ENCODE measurements at places on chromosomes 4 and X.

DNA sequence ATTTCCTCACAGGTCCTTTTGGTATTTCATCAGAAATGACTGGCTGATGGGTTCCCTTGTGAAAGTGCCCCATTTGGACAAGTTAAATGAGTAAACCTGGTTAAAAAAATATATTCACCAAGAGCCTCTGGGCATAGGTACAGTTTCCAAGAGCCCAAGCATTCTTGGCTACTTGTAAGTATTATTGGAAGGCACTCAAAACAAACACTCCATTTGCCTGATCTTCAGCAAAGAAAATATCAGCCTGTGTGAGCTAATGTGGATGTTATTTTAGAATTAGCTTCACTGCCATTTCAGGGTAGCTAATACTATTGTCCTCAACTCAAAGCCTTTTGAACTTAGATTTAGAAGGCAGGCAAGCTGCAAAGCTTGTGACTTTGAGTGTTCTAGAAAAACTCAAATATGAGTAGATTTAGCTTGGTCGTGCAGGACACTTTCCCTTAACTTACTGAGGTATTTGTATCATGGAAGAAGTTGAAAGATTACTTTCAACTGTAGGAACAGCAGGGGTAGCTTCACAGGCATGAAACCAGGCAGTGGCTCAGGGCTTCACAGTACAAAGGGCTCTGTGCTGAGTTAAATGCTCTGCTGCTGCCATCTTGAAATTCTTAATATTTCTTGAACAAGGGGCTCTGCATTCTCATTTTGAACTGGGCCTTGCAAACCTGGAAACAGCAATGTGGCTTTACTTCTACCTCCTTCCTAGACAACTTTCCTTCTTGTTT, 177.2 kb downstream of the AMELX start:
- no peak for DNase-seq

DNA sequence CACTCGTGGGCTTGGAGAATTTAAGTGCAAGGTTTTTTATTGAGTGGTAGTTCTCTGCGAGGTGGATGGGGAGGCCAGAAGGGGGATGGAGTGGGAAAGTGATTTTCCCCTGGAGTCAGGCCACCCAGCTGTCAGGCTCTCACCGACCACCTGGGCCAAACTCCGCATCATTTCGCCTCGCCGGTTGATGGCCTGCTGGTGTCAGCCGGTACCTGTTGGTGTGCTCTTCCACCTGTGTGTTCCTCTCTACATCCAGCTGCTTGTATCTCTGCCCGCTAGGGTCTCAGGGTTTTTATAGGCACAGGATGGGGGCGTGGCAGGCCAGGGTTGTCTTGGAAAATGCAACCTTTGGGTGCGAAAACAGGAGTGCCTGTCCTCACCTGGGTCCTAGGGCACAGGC, 200.9 kb downstream of the DACH2 start:
- DNase-seq: no peak

- no peak for DNase-seq
Measured at GRCh38 chr4:41473176-41473575, 64.8 kb upstream of the LIMCH1 start.

DNA sequence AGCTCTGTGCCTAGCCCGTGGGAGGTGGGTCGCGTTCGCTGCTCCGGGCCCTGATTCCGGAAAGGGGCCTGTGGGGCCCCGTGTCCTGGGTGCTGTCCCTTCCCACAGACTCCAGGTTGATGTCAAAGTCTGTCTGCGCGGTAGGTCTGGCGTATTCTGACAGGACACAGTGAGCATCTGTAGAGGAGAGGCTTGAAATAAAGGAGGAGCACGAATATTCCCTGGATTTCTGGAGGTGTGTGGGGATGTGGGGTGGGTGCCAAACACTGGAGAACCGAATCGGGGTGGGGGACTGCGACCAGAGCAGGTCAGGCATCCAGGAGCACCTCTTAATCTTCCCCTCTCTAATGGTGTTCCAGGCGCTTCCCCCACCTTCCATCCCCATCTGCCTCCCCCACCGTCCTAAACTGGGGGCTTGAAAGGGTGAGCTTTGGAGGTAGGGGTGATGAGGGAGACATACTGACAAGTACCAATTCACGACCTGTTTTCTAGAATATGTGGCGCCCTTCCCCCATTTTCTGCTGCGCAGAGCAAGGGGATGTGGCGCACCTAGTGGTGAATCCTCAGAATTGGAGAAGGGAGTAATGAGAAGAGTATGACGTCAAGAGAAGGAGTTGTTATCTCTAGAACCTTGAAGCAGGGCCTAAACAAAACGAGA, 877 bp downstream of the GPRASP1 start:
- DNase-seq: peak; percentile 19

GRCh38 chr4:30879855-30880598, 159.9 kb downstream of the PCDH7 start:
- no peak for DNase-seq

DNA sequence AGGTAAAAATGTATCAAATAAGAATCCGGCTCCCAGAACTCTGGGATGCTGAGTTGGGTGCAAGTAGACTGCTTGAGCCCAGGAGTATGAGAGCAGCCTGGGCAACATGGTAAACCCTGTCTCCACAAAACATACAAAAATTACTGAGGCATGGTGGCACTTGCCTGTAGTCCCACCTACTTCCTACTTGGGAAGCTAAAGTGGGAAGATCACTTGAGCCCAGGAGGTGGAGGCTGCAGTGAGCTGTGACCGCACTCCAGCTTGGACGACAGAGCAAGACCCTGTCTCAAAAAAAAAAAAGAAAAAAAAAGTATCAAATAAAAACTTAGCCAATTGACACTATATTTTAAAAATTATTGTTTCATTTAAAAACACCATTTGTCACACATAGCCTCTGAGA, 84.4 kb downstream of the FBXW7 start:
- no peak for DNase-seq

GRCh38 chr4:81966676-81967075, 407.1 kb downstream of the HNRNPD start:
- no peak for DNase-seq

DNA sequence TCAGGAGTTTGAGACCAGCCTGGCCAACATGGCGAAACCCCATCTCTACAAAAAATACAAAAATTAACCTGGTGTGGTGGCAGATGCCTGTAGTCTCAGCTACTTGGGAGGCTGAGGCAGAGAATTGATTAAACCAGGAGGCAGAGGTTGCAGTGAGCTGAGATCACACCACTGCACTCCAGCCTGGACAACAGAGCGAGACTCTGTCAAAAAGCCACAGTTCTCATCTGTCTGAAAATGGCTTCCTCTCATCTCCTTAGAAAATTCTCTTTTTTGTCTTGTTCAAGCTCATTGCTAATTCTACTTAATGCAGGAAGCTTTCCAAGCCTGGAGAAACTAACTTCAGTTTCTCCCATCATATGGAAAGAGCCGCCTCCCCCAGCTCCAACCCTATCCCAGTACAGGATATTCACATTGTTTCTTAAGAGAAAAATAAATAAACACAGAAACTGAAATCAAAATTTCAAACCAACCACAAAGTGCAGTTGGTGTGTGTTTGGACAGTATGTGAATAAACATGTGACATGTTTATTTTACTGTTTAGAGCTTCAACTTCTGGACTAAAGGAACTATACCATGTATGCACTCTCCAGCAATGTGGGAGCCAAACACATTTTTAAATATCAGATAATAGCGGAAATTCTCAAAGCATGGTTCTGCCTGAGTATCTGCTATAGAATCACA, 55.0 kb upstream of the GAB1 start:
- DNase-seq: no peak

- DNase-seq: no peak
Measured at GRCh38 chr4:176805155-176805554, 12.4 kb upstream of the VEGFC start.

DNA sequence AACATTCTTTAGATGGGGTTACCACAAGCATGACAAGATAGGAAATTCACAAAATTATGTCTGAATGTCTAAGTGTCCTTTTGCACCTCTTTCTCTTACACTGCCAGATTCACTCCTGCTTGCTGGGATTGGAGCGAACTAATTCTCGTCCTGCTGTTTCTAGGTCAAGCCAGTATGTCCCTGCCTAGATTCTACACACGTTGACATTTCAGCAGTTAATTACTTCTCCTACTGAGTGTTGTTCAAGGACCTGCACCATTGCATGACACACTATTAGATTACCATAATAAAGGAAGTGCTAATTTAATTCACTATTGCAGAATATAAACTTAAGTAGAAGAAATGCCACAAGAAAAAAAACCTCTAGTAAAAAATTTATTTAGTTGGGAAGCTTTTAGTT, 1911.7 kb downstream of the PCDH7 start:
- no peak for DNase-seq

GRCh38 chrX:36388901-36389300, 469.4 kb downstream of the CFAP47 start:
- DNase-seq: no peak

- no peak for DNase-seq
Measured at GRCh38 chr4:68951806-68952585, 392 bp upstream of the UGT2A3 start.

DNA sequence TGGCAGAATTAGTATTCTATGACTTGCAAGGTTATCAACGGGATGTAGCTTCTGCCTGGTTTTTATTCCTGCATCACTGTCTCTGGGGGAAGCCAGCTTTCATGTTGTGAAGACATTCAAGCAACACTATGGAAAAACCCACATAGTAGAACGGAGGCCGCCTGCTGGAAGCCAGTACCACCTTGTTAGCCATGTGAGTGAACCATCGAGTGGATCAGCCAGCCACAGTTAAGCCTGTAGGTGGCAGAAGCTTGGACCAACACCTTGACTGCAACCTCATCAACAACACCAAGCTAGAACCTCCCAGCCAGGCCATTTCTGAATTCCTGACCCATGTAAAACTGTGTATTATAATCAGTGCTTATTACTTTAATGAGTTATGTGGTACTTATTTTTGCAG, 538.2 kb downstream of the KCNIP4 start:
- DNase-seq: no peak

DNA sequence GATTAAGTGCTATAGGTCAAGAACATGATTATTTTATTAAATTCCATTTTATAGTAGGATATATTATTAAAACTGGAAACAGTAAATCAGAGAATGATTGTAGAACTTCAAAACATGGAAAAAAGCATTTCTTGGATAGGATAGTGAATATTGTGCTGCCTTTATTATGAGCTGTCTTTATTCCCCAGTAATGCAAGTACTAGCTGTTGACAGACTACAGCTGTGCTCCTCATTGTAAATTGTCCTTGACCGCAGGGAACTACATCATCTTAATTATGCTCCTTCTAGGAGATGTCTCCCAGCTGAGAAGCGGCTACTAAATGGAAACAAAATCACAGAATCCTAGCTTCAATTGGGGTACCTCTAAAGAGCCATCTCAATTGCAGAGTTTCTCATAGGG, 1457.2 kb upstream of the PCDH7 start:
- DNase-seq: no peak

- no peak for DNase-seq
Measured at GRCh38 chr4:53003959-53004358, 141.8 kb downstream of the RASL11B start.

DNA sequence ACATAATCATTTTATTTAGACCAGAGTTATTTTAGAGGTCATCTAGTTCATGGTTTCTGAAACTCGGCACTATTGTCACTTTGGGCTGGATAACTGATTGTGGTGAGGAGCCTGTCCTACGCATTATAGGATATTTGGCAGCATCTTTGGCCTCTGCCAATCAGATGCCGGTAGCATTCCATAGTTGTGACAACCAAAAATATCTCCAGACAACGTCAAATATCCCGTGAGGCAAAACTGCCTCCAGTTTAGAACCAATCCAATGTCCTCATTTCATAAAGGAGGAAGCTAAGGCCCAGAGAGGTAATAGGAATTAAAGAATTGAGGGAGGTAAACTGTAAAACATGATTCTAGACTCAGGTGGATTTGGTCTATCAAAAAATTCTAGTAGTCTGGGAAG, 6.1 kb downstream of the ZMAT1 start:
- no peak for DNase-seq

DNA sequence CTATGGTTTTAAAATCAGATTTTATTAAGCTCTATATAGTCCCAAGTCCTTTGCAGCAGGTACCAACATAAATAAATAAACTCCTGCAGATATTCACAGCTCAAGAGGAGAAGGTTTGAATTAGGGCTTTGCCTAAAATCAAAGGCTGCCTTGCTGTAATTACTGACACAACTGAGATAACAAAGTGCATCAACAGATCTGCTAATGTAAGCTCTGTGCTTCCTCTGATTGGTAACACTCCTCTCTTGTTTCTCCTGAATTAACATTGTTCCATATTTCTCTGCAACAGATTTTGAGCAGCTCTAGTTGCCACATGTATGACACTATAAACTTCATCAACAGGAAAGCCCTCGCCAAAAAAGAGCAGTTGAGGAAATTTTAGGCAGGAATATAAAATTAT, 193.6 kb downstream of the SLC39A8 start:
- DNase-seq: no peak

DNA sequence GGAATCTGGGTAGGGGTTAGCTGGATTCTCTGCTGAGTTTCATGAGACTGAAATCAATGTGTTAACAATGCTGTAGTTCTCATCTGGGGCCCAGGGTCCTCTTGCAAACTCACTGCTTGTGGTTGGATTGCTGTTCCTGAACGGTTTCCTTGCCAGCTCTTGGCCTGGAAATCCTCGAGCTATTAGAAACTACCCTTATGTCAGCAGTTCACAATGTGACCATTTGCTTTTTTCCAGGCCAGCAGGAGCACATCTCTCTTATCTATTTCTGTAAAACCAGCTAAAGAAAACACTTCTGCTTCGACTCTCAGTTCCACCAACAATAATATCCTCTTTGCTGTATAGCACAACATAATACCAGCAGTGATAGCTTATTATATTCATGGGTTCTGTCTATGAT, 140.1 kb upstream of the TRAM1L1 start:
- DNase-seq: no peak

DNA sequence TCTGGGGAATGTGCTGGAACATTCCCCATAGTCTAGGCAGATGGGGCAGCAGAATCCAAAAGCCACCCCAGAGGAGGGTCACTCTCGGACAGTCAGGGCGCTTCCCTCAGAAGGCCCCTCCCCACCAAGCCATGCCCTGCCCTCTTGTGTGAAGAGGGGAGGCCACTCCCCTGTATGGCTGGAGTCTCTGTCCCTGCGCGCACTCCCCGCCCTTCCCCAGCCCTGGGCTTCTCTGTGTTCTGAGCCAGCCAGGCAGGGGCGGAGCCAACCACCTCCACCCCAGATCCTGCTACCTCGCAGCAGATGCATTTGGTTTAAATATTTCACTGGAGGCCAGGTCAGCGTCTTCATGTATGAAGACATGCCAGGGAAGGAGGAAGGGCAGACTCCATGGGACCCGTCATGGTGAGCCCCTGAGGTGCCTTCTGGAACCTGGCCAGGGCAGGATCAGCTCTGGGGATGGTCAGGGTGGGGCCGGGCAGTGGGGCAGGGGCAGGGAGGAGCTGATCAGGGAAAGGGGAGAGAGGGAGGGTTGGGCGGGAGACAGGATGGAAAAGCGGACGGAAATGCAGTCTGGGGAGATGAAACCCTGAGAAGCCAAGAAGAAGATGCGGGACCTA, 107.3 kb downstream of the ADRA2C start:
- DNase-seq: peak; percentile 29

GRCh38 chr4:80219301-80220025, 22.2 kb downstream of the PRDM8 start:
- no peak for DNase-seq

DNA sequence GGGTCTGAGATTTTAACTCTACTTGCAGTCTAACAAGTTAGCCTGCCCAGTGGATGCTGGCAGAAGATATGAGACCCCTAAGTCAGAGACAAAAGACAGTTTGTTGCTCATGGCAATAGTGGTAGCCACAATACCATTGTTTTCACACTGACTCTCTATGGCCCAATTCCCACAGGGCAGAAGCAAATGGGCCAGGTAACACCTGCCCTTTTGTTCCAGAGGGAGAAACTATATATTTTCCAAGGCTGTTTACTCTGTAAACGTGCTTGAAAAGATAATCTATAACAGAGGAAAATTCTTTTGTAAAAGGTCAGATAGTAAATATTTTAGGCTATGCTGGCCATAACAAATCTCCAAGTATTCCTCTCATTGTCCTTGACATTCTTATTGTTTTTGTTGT, 57.2 kb upstream of the NPNT start:
- DNase-seq: no peak
